ENCODE measurements at places on chromosomes 6 and 20.

DNA sequence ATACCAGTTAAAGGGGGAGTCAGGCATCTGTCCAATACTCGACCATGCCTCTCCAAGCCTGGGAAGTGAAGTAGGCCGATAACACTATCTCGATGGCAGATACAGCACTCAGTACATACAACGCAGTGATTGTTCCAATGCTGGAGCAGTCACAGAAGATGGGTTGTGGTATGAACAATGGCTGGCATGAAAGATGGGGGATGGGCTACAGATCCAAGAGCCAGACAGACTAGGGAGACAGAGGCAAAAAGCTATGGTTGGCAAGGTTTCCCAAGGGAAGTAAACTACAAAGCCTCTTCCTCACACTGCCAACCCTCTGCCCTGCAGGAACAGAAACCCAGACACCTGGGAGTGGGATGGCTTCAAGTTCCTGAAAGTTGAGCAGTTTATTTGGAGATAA is 19.2 kb downstream of the FKBP1A start:
- no peak for DNase-seq

GRCh38 chr6:44561060-44561623 is 173.6 kb downstream of the CDC5L start:
- DNase-seq: no peak

GRCh38 chr6:106522562-106523250 is 106.6 kb downstream of the RTN4IP1 start:
- no peak for DNase-seq

GRCh38 chr20:40591119-40591518 is 97.9 kb downstream of the MAFB start:
- no peak for DNase-seq

DNA sequence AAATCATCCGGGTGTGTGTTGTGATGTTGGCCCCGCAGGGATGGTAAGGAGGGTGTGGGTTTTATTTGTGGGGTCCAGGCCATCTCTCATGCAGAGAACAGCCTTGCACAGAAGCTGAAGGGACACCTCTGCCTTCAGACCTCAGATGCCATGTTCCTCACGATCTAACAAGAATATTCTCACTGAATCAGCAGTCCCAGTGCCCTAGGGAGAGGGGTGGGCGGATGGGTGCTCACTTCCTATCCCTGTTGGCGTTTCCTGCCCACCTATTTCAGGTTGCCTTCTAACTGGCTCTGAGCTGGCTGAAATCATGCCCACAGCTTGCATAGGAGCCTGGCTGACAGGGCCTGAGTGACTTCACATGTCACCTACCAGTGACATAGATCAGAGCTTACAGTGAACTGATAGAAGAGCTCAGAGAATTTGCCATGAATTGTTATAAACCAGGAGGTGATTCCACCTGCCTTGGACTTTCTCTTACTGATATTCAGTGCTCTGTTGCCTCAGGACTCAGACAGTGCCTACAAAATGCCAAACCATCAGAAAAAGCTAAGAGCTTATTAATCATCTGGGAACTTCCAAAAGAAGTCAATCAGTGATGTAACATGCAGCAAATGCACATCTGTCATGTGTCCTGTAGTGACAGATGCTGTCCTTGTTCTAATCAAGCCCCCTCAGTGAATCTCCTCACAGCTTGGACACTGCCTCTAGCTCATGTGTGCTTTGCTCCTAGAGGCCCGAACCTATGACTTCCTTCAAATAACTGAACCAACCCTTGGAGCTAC is 285.8 kb upstream of the PRND start:
- no peak for DNase-seq

- DNase-seq: no peak
Observed at GRCh38 chr20:63327231-63327745, 33.9 kb downstream of the CHRNA4 start.
